T-helper 2 cell treated with Interferon-gamma antibody and Interleukin-4, amounts not matched to agents 5 μg/mL and 100 μg/mL, for 36 hours (primary cell): ENCODE measurements at places on chromosomes 2 and 18.
A peak's percentile ranks its signal among the peaks of the same experiment; 100 is the strongest.

DNA sequence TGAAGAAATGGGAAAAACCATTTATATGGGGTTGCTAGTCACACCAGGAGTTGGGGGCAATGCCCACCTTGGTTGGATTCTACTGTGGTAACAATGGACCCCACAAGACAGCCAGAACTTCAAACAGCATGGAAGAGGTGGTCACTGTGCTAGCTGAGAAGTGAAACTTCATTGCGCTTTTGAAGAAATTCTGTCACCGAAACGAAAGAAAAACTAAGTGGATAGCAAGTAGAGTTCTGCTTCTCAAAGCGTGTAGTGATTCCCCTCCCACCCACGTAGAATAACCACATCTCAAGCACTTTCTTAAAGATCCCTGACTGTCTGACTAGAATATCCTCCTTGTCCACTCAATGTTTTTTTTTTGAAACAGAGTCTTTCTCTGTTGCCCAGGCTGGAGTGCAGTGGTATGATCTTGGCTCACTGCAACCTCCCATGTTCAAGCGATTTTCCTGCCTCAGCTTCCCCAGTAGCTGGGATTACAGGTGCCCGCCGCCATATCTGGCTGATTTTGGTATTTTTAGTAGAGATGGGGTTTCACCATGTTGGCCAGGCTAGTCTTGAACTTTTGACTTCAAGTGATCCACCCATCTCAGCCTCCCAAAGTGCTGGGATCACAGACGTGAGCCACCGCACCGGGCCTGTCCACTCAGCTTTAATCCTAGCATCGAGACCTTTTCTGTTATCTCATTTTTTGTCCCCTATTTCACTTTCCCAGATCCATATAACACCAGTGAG, 30.1 kb upstream of the CCL20 start:
- peak; percentile 15 for DNase-seq

GRCh38 chr2:171910494-171910893, 11.8 kb upstream of the HAT1 start:
- DNase-seq, result no peak

GRCh38 chr18:63022429-63023022, 297.0 kb downstream of the BCL2 start:
- no peak for DNase-seq

DNA sequence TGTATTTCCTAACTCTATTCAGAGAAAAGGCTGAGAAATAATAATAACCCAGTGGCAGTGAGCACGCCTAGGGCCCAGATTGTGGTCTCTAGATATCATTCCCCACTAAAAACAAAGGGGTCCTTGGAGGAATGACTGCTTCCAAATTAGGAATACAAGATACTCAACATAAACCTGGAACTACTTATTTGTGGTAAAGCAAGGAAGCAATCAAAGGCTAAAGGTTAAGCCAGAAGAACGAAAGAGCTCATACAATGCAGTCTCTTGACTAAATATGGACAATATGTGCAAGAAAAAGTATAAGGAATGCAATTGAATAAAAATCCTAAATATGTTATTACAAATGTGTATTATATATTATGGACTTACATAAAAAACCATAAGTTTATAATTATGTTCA, 253.5 kb upstream of the NRP2 start:
- DNase-seq, result no peak

- no peak for DNase-seq
Observed at GRCh38 chr2:158412206-158412605, 44.3 kb downstream of the CCDC148 start.

GRCh38 chr18:27110319-27110718, 74.8 kb downstream of the CHST9 start:
- no peak for DNase-seq

DNA sequence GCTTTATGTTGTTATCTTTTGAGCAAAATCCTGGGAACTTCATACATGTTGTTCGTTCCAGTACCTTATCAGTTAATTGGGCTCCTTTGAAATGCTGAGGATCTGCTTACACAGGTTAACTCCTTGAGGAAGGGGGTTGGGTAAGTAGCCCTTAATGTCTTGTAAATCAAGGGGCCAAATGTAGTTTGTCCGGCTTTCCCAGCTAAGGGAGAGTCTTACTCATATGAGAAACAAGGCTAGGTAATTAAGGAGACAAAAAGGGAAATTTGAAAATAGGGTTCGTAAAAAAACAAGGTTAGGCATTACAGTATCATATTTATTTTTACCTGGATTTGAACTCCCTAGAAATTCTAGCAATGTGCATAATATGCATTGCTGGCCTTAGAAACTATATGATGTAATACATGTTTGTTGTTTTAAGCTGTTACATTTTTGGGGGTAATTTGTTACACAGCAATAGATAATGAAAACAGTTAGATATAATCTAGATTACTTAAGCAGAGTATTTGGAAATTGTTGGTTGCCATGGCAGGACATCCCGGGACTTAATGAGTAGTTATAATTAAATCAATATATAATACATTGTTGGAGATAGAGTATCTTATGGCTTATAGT, 30.9 kb upstream of the RNF149 start:
- DNase-seq, result no peak

GRCh38 chr2:17540813-17541530, 476 bp downstream of the VSNL1 start:
- no peak for DNase-seq

GRCh38 chr2:53793261-53793660, 6.4 kb downstream of the ERLEC1 start:
- no peak for DNase-seq

DNA sequence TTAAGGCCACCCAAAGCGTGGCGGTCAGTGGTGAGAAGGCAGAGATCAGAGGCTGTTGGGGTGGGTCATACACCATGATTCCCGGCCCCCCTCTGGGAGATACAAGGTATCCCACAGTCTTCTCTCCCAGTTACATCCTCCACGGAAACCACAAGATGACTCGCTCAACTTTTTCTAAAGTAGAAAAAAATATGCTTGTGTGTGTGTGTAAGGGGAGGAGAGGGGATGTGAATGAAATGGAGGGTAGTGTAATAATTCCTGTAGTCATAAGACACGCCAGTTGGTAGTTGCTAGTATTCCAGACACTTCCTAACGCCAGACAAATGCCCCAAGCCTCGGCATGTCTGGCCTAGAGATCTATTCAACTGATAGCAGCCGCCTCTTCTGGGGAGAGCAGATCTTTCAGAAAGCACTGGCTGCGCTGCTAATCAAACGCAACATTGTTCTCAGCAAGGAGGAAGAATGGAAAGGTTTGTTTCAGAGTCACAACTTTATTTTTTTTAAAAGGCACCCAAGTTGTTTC, 143.5 kb downstream of the TGIF1 start:
- no peak for DNase-seq

GRCh38 chr2:224260372-224261020, 141.4 kb downstream of the FAM124B start:
- DNase-seq, result no peak

GRCh38 chr2:41488888-41489287, 558.9 kb upstream of the PKDCC start:
- no peak for DNase-seq

DNA sequence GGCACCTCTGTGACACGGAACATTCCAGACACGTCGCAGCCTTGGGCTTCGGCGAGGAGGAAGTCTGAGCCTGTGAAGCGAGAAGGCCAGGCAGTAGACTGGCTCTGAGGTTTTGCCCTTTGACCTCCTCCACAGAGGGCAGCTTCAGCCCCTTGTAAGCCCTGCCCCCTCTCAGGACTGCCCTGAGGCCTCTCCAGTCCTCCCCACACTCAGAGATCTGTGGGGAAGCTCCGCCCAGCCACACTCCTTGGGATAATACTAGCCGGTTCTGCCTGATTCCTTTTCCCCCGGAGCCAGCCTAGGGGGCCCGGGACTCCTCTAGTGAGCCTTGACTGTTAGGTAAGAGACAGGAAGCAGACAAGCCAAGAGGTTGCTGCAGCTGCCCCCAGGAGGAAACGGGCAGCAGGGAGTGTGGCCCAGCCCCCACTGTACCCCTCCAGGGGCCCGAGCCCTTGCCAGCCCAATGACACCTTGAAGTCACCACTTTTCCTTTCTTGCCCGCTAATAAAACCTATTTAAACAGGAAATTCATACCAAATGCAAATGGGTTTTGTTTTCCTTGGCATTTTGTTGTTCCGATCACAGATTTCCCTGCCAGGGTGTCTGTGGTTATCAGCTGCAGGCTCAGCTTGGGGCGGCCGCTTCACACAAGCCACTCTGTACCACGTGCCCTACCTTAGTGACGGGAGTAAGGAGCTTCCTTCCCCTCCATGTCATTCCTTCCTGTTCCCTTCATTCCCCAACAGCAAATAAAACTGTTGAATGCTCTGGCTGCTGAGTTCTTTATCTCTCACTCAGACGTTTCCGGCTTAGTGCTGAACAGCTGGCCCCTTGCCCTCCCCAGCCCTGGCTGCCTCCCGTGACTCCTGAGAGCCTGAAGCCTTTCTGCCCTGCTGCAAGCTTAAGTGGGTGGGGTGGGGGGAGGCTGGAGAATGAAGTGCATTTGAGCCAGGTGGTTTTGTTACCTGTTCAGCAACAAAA, 124.7 kb downstream of the CABLES1 start:
- DNase-seq, result no peak

DNA sequence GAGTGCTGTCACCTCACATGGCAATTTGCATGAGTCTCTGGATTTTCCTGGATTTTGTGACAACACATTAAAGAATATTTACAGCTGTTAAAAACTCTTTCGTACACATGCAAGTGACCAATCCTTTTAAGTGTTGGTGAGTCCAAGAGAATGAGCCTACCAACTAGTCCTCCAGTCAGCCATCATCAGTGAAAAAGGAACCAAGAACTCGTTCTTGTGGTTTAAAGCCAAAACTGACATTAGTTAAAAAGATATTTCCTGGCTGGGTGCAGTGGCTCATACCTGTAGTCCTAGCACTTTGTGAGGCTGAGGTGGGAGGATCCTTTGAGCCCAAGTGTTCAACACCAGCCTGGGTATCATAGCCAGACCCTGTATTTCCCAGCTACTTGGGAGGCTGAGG, 215.4 kb upstream of the ITGA4 start:
- peak; percentile 40 for DNase-seq

DNA sequence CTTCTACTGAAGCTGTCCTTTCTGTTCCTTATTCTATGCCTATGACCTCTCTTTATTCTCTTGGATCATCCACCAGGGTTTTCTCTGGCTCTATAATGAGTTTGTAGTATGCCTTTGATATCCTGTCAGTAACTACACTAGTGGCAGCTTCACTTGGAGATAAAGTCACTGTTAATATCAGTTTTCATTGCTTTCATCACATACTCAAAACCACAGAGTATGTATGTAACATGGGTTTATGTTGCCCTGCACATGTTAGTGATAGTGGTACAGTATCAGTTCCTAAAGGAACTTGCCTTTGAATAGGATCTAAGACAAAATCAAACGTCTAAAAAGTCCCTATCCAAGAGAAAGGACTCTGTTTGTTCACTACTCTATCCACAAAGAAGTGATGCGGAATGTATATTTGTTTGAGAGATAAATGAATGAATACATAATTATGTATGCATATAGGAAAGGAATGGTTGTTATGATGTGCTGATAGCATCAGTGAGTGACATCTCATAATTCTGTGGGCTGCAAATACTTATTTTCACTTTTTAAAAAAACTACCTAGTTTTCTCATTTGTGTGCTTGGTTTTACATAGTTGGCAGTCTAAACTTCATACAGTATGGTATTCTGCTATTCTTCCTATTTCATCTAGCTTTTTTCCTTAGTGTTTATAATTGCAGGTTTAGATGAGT, 45.1 kb downstream of the TET3 start:
- no peak for DNase-seq

DNA sequence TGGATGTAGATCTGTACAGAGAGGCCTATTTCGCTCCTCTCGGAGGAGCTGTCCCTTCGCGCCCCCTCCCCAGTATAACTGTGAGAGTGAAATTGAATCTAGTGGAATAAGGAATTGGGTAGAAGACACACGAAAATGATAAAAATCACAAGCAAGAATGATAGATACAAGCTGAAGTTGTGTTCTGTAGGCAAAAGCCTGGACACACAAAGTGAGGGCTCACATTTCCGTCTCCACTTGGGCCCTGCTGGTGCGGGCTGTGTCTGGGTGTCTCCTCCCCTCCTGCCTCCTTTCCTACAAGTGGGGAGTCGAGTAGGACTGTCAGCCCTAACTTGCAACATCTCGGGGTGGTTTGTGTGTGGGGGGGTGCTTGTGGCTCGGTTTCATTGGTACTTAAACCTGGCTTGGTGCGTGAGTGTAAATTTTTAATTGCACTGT, 457 bp upstream of the SP9 start:
- no peak for DNase-seq

DNA sequence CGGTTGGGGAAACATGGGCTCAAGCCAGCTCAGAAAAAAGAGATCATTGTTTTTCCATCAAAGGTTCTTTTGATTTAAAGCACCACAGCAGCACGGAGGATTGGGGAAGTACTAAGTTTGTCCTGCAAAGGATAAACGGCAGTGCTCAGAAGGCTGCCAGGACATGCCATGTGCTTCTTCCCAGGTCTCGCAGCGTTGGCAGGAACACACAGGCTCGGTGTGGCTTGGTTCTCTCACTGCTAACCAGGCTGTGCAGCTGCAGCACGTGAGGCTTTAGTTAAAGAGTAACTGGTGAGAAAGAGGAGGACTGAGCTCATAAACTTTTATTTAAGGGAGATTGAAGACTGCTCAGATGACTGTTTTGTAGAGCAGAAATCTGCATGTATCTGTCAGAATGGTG, 264.3 kb downstream of the TSN start:
- no peak for DNase-seq

DNA sequence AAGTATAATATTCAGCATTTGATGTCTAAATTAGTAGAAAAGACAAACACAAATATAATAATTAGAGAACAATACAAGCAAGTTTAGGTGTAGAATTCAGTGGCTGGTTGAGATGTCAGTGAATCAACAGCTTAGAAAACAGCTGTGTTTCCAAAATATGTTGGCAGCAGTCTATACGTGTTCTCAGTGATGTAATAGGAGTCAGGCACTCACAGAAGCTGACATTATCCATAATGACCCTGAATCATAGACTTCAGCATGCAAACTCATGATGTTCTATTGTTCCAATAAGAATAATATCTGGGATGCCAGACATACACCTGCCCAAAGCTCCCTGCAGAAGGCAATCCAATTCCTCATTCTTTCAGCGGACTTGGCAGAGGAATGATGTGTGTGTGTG, 164.7 kb downstream of the SLC8A1 start:
- no peak for DNase-seq

DNA sequence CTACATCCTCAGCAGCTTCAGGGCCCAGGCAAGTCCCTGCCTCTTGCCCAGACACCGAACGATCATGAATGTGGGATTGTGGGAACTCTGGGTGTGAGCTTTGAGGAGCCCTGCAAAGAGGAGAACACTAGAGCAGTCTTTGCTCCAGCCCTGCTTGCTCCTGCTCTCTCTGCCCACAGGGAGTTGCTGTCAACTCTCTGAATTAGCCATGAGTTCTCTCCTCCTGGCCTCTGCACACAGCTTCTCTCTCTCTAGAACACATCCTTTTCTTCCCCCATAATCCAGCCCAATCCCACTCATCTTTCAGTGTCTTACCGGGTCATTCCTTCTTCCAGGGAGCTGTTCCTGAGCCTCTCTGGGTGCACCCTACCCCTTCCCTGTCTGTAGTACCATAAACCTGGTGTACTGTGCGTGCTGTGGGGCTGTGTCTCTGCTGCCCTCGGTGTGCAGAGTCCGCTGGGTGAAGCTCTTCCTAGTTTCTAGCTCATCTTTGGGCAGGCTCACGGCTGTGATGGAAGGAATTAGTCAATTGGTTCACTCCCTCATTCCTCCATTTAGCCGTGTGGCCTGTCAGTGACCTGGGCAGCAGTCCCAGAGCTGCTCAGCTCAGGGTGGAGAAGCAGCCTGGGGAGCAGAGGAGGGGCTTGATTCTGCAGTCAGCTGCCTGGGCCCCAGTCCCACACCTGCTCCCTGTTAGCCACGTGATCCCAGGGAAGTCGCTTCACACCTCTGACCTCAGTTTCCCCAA, 132.9 kb upstream of the HDAC4 start:
- no peak for DNase-seq
